ENCODE measurements at places on chromosomes 1 and 21.

GRCh38 chr21:37636152-37636860, 269.7 kb downstream of the DYRK1A start:
- DNase-seq, result peak; percentile 95

DNA sequence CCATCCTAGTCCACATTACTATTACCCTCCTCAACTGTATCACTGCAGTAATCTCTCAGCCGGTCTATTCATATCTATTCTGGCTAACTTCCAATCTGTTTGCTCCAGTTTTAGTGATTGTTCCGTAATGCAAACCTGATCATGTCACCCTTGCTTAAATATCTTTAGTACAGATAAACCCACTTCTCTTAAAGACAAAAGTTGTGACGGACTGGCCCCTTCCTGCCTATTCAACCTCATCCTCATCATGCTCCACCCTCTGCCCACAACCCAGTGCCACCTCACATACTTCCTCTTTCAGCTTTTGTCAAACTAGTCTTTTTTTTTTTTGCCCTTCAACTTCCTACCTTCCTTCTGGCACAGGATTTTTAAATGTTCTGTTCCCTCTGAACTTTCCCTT, 2.8 kb upstream of the C1orf162 start:
- DNase-seq, result no peak

- no peak for DNase-seq
These were observed 486.7 kb upstream of the ZP4 start for GRCh38 chr1:238377280-238377919.

GRCh38 chr1:231603598-231604275, 22.9 kb upstream of the DISC1 start:
- peak; percentile 57 for DNase-seq

- no peak for DNase-seq
These were observed 959 bp downstream of the CD58 start for GRCh38 chr1:116569776-116570357.

DNA sequence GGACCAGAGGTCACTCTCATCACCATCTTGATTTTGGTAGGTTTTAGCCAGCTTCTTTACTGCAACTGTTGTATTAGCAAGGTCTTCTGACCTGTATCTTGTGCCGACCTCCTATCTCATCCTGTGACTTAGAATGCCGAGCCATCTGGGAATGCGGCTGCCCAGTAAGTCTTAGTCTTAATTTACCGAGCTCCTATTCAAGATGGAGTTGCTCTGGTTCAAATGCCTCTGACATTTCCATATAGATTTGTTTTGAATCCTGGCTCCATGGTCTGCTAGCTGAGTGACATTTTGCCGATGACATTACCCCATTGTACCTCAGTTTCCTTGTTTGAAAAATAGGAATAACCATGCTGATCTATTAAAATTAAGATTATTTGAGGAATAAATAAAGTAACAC, 193.9 kb upstream of the HMCN1 start:
- no peak for DNase-seq

DNA sequence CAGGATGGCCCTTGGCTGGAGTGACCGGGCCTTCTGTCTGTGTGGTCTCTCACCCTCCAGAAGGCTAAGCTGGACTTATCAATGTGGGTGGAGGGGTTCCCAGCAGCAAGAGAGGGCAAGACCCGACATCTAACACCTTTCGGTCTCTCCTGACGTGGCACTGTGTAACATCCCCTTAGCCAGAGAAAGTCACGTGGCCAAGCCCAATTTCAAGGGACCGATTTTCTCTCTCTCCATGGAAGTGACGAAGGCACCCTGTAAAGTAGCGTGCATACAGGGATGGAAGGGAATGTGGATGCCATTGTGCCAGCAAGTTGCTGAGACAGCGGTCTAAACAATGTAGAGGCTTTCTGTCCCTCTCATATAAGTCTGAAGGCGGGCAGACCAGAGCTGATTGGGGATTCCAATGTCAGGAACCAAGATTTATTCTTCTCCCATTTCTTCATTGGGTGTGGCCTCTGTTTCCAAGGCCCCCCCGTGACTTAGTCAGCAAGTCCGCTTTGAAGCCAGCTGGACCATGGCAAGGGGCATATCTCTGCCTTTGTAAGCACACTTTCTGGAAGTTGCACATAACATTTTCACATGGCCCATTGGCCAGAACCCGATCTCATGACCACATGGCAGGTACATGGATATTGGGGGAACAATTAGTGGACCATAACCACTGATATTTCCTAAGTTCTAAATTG, 12.5 kb downstream of the MX1 start:
- no peak for DNase-seq
